ENCODE measurements at places on chromosomes 2 and 18. TPM values are rescaled to one million over a fixed set of nuclear protein-coding genes. Genes with fewer than 3 reads are reported as not detected.

EVX2 gene
- total RNA-seq, result under 0.01 TPM

HJURP gene
- 2.4 TPM for total RNA-seq

GPR35 gene
- total RNA-seq, result 0.74 TPM

LINC00305 gene
- not detected for total RNA-seq

AFF3 gene
- 0.71 TPM for total RNA-seq

LRRC30 gene
- not detected for total RNA-seq

TCF23 gene
- not detected for total RNA-seq

CRYBA2 gene
- total RNA-seq, result not detected
